ENCODE measurements at places on chromosomes 12 and 14.

DNA sequence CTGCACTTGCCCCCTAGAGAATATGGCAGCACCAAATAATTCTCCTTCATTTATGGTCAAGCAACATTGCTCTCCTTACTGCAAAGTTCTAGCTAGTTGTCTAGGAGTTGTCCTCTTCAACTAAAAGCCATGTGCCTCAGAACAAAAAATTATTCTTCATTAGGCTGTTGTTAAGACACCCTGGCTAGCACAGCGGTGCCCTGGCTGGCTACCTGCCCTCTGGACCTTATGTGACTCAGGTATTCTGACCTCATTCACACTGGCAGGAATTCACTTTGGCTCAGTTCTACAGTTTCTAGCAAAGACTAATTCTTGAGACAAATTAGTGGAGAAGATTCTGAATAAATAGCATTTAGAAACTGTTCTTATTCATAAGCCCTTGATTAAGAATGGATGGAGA lies 224.4 kb upstream of the KRR1 start:
- DNase-seq: no peak

DNA sequence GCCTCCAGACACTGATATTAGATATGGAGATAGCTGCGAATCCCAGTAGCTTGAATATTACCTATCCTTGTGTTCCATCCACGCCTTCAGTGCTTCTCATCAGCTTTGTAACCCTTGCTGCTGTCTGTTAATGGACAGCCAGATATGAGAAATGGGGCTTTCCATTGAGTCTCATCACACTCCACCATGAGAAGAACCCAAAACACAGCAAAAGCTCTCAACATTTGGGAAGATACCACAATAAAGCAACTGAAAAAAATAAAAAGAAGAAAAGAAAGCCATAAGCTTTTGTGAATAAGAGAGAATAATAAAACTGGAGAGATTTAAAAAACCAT lies 225.4 kb downstream of the GALC start:
- DNase-seq: no peak

- DNase-seq: no peak
Observed at GRCh38 chr14:20179880-20180279, 10.8 kb upstream of the OR11G2 start.

GRCh38 chr12:75439930-75440329 lies 40.6 kb upstream of the GLIPR1 start:
- DNase-seq: no peak

DNA sequence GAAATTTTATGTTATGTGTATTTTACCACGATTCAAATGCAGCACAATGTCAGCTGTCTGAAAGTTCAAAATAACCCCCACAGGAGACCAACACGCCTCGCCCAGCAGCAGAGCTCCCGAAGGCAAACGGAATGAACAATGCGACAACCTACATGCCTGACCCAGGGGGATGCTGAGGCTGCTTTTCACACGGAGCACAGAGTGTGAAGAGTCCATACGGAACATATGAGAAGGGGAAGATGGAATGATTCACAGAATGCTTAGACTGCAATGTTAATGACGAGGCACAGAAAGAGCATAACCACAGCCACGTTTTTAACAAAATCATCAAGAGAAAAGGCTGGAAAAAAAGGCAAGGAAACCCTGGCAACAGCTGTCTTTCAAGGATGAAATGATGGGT lies 22.6 kb downstream of the ZFYVE21 start:
- no peak for DNase-seq

- no peak for DNase-seq
Observed at GRCh38 chr12:59357811-59358210, 238.0 kb upstream of the SLC16A7 start.

DNA sequence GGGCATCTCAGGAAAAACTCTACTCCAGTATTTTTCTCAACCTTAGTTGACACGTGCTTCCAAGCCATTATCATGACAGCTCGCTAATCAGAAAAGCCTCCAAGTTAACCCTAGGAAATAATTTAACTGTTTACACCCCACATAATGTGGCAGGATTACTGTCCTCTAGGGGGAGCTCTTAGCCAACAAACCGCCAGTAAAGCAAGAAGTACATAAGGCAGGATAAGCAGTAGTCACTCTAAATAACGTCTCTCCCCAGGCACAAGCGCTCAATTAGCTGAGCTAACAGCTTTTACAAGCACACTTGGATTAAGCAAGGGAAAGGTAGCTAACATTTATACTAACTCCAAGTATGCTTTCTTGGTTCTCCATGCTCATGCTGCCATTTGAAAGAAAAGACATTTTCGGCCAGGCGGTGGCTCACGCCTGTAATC lies 22.8 kb downstream of the APOBEC1 start:
- DNase-seq: no peak

DNA sequence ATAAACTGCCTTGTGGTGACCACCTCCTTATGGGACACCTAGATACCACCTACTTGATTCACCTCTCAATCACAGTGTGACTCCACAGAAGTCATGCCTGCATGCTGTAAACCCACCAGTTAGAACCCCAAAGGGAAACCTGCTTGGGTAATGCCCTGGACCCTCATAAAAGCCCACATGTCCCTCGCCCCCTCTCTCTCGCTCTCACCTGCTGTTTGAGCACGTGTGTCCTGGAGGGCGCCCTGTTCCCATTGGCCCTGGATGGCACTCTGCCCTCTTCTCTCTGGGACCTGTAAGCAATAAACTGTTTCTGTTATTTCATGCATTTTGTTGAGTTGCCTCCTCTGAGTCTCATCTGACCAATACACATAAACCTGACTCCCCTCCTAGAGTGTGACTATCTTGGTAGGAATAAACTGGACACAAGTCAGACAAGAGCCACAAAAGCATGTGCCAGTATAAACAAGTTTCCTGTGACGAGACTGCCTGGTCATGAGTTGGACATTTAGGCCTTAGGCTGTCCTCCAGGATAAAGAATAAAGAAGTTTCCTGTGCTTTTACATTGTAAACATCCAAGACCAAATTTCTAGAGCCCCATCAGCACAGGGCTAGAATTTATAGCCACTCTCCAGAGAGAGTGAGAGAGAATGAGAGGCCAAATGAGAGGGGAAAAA lies 8.6 kb downstream of the IFI27L2 start:
- DNase-seq: no peak

- DNase-seq: no peak
Observed at GRCh38 chr12:93970900-93971688, 177.3 kb upstream of the PLXNC1 start.

DNA sequence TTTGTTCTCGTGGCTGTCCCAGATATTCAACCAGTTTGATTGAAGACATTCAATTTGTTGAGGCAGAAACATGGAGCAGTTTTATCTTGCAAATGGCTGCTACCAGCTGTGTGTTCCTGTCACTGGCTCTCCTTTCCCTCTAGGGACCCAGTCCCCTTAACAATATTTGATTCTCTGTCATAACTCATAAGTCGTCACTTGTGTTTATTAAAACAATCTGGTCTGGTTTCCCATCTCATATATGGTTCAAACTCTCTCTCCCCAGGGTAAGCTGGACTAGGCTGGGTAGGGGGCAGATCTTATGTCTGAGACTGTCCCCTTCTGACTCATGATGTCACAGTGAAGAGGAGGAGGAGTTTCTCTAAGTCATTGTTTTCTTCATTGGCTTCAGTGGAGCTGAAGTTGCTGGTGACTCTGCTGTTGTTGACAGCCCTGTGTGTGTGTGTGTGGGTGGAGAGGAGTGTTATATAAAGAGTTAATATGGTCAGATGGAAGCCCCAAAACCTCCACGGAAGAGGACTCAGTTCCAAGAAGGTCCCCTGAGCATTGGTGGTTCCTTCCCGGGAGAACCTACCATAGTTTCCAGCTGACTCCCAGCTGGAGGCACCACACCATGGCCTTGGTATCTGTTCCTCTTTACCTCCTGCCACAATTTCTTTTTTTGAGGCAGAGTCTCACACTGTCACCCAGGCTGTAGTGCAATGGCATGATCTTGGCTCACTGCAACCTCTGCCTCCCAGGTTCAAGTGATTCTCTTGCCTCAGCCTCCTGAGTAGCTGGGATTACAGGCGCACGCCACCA lies 16.1 kb upstream of the GNG2 start:
- DNase-seq: no peak

DNA sequence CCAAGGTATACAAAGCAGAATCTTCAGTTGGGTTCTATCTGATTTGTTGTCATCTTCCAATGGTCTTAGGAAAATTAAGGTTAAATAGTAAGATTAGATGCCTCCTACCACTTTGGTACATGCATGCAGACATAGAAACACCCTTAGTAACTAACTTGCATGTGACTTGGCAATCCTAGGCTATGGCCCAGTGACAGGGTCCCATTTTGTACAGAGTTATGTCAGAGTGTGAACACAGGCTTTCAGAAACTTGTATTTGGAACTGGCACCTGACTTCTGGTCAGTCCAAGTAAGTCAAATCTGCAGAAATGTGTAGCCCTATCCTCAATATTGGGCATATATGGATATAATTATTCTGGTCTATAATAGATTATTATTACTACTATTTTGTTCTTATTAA lies 53.1 kb downstream of the DAD1 start:
- no peak for DNase-seq

GRCh38 chr14:66315548-66315947 lies 170.6 kb upstream of the CCDC196 start:
- no peak for DNase-seq

- no peak for DNase-seq
Observed at GRCh38 chr12:104060791-104061190, 3.5 kb upstream of the HCFC2 start.

GRCh38 chr12:40473962-40474361 lies 218.3 kb upstream of the CNTN1 start:
- no peak for DNase-seq

- DNase-seq: no peak
Observed at GRCh38 chr12:52826611-52827498, 7.3 kb downstream of the KRT79 start.

Data from activated CD4-positive, CD25-positive, alpha-beta regulatory T cell (primary cell).